ENCODE measurements at places on chromosomes 7 and 10. TPM values are rescaled to one million over a fixed set of nuclear protein-coding genes. Genes with fewer than 3 reads are reported as not detected.
A peak's percentile ranks its signal among the peaks of the same experiment; 100 is the strongest.

DNA sequence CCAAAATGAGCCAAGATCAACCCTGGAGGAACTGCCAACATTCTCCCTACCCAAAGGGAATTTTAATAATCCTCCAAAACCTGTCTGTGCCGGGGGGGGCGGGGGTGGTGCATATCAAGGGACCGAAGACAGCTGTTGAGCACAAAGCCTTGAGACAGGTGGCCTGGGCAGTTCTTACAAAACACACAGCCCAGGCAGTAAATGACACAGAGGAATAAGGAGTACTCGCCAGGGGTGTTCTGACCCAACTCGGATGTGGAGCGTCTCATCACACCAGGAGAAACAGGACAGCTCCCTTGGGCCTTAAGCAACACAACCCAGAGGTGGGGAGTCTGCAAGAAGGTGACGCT, 35.6 kb downstream of the PLAC9 start:
- no peak for DNase-seq

GRCh38 chr7:53325061-53325460, 289.6 kb downstream of the POM121L12 start:
- no peak for DNase-seq

DNA sequence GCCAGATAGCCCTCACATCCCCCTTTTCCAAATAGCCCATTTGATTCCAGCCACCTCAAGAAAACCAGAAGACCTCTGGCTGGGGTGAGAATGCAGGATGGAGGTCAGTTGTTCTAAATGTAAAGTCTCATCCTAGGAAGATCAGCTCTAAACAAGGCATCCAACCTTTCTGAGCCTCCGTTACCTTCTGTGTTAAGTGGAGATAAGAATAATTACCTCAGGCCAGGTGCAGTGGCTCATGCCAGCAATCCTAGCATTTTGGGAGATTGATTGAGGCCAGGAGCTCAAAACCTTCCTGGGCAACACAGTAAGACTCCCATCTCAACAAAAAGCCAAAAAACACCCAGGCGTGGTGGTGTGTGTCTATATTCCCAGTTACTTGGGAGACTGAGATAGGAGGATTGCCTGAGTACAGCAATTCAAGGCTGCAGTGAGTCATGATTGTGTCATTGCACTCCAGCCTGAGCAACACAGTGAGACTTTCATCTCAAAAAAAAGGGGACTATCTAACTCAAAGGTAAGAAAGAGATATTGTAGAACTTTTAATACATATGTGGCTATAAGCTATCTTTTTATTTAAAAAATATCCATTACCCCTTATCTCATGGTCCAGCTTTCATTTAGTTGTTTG, 43.5 kb downstream of the PRTFDC1 start:
- DNase-seq = peak; percentile 50

Gene SVIL
- total RNA-seq = 98.9 TPM

DNA sequence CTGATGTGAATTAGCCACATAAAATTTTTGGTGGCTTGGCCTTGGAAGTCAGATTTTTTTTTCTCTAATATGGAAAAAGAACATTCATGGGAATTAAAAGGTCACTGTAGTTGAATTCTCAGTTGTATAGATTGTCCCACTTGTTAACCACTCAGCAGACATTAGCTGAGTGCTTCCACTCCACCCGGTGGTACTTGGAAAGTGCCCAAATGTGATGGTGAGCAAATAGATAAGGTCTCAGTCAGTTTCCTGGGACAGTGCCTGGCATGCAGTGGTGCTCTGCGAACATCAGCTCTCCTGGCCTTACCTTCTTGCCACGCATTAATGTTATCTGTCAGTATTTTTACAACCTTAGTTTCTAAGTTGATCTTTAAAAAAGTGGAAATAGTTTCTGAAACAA, 1.4 kb downstream of the ATP5F1C start:
- DNase-seq = peak; percentile 23

DNA sequence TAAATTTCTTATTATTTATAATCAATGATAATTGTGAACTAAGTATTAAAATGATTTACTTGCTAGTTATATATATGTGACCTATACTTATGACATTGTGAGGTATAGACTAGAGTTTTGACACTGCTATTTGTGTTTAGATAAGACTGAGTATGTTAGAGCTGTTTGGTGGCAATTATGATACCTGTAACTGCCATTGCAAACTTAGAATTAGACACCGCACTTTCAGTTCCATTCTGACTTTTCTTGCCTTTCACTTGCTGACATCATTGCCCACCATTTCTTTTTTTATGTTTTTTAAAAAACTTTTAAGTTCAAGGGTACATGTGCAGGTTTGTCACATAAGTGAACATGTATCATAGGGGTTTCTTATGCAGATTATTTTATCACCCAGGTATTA, 214.5 kb downstream of the MBL2 start:
- no peak for DNase-seq

DNA sequence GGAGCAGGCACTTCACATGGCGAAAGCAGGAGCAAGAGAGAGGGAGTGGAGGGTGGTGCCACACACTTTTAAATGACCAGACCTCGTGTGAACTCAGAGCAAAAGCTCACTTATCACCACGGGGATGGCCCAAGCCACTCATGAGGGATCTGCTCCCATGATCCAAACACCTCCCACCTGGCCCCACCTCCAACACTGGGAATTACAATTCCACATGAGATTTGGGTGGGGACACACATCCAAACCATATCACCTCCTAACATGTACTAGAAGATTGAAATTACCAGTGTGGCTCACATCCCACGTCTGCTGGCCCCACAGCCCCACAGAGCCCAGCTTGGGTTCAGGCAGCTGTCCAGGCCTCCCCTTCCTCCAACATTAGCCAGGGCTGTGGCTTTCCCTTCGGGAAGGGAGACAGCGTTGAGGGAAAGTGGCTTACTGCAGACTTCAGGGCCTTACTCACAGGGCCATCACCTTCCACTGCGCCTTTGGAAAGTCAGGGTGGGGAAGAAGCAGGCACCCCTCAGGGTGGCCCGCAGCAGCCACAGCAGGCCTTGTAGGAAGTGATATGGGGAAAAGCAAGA, 7.7 kb downstream of the DEPP1 start:
- no peak for DNase-seq

Gene FAM13C
- total RNA-seq = 16.7 TPM

- DNase-seq = no peak
These were observed 24.7 kb downstream of the STAM start for GRCh38 chr10:17668435-17669184.

GRCh38 chr10:119331061-119331460, 123.7 kb downstream of the GRK5 start:
- DNase-seq = no peak

Gene PRRT4
- not detected for total RNA-seq

- no peak for DNase-seq
These were observed 23.2 kb downstream of the NKX2-3 start for GRCh38 chr10:99555825-99556523.

DNA sequence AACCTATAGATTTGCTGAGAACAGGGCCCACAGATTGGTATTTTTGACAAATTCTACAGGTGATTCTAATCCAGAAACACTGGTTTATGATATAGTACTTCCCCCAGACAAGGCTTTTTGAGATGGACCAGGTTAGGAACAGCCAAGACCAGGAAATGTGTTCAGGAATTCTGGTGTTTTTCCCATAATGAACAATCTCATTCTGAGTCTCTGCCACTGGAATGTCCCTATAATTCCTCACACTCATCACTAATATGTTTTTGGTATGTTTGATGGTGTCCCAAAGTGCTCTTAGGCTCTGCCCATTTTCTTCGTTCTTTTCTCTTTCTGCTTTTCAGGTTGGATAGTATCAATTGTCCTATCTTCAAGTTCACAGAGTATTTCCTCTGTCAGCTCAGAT, 107.2 kb upstream of the IGFBP3 start:
- no peak for DNase-seq

Gene GPR85
- total RNA-seq = 0.42 TPM

Gene CASTOR2
- 11.9 TPM for total RNA-seq

Gene LMOD2
- total RNA-seq = not detected

DNA sequence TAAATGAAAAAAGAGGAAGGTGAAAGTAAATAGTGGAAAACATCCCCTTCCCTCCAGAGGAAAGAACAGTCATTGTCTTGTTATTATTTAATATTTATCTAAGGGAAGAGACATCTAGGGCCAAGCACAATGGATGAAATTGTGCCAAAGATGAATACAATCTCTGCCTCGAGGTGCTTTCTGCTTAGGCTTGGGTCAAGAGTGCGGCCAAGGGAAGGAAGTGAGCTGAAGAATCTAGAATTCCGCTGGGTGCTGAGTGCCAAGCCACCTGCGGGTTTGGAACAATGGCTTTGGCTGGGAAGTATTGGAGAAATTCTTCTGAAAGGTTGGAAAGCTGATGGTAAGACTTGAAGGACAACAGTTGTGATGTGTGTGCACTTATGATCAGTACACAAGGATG, 531.3 kb upstream of the FZD8 start:
- DNase-seq = peak; percentile 93

DNA sequence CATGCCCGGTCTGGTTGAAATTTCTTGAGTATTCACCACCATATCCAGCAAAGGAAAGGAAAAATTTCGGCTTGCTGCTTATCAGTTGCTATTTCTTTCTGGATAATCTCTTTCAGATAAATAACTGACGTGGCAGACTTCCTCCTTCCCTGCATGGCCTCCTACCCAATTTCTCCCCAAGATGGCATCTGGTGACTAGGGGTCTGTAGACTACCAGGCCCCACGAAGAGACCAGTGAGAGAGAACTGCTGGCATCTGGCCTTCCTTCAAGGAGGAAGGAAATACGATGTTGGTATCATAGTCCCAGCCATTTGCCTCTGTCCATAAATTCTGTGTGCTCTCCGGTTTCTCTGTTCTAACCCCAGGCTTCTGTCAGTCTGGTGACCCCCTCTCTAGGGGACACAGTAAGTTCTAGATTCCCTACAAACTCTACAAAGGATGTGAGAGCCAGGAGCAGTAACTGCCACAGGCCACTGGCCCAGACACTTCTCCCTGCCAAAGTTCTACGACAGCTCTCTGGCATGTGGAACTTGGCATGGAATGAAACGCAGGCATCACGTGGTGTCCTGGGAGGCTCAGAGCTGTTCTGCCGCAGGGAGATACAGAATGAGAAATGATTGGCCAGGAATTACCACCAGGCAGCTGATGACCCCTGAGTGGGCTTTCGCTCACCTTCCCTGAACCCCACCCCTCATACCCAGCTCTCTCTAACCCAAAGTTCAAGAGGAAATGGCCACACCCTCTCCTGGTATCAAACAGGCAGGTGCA, 30.0 kb upstream of the MSRB2 start:
- DNase-seq = peak; percentile 46

GRCh38 chr7:21317966-21318915, 109.6 kb upstream of the SP4 start:
- peak; percentile 55 for DNase-seq

DNA sequence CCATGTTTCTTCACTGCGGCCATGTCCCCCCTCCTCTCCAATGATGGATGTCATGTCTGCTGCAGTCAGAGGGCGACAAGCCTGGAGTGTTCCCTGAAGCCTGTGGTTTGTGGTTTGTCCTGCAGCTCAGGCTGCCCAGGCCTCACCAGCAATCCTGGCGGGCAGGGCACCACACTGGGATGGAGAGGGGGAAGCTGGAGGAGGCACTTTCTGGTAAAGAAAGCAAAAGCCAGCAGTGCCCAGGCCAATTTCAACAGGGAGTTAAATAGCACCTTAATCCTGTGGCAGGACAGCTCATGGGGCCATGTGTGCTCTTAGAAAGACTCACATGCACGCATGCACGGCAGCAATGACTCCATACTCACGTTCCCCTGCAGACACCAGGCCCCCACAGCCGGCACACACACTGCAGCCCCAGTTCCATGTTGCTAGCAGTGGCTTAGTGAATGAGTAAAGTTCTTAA, 158.3 kb downstream of the EGFR start:
- no peak for DNase-seq

Data from dermis blood vessel endothelial cell (primary cell).